Glutamatergic neuron (in vitro differentiated cells): ENCODE measurements at places on chromosomes 2 and 18.

GRCh38 chr2:170013802-170014551 lies 164.0 kb upstream of the MYO3B start:
- DNase-seq = peak; percentile 49

GRCh38 chr2:132623096-132623839 lies 46.7 kb downstream of the LYPD1 start:
- no peak for DNase-seq

DNA sequence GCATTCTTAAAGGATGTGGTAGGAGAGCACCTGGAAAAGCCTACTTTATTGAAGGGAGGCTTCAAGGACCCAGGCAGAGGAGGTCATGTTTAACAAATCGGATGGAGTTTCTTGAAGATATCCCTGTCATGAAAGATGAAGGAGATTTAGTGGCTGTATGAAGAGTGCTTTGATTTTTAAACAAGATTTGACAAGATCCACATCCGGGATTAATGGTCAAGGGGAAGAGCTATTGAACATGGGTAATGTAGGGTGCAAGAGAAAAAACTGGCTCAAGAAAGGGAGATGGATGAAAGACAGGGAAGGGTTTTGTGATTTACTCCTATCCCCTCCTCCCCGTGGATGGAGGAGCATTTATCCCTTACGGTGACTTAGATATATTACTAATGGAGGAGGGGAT lies 113.1 kb upstream of the OSR1 start:
- DNase-seq = no peak

GRCh38 chr2:120680136-120680761 lies 55.4 kb upstream of the GLI2 start:
- DNase-seq = peak; percentile 86

GRCh38 chr2:192159208-192159607 lies 35.5 kb downstream of the TMEFF2 start:
- DNase-seq = no peak

DNA sequence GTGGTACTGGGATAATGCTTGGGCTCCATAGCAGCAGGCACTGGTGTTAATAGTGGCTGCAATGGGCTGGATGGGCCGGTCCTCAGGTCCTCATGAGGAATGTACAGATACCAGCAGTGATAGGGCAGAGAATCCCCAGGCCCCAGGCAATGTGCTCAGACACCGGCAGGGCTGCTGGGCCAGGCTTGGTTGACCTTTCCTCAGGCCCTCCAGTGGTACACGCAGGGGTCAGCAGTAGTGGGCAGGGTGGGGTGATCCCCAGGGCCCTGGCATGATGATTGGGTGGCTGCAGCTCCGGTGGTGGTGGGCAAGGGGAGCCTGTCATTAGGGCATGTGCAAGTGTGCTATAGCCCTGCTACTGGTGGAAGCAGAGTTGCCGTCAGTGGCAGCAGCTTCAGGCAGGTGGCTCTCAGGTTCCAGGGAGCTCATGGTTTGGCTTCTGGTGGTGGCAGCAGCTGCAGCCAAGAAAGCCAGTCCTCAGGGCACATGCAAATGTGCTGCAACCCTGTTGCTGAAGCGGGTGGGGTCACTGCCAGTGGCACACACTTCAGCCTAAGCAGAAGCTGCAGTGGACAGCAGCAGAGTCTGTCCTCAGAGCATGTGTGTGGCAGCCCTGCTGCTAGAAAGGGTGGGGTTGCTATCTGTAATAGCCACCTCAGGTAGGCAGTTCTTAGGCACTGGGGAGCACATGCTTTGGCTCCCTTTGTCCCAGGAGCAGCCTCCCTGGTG lies 56.8 kb downstream of the CCNT2 start:
- no peak for DNase-seq

DNA sequence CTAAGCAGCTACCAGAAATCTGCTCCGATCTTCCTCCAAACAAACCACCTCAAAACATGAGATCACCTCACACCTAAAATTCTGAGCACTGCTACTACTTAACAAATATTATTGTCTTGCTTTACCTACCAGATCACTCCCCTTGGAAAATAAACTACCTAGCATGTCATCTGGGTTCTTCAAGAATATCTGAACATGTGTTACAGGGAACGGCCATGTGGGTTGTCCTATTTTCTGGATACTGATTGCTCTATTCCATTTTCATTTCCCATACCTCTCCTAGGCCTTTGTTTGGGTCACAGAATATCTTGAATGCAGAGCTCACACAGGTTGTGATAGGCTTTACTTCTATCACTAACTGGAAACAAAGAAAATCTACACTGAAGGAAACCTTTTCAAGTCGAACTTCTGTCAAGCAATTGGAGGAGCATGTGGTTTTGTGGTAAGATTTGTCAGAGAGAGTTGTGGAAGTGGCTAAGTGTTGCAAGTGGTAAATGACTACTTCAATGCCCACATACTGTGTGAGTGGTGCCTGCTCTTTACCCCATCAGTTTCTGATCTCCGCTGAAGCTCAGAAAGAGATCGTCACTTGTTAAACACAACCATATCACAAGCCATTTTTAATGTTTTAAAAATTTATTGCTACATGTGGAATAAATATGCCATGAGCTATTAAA lies 739.1 kb upstream of the ZEB2 start:
- no peak for DNase-seq

DNA sequence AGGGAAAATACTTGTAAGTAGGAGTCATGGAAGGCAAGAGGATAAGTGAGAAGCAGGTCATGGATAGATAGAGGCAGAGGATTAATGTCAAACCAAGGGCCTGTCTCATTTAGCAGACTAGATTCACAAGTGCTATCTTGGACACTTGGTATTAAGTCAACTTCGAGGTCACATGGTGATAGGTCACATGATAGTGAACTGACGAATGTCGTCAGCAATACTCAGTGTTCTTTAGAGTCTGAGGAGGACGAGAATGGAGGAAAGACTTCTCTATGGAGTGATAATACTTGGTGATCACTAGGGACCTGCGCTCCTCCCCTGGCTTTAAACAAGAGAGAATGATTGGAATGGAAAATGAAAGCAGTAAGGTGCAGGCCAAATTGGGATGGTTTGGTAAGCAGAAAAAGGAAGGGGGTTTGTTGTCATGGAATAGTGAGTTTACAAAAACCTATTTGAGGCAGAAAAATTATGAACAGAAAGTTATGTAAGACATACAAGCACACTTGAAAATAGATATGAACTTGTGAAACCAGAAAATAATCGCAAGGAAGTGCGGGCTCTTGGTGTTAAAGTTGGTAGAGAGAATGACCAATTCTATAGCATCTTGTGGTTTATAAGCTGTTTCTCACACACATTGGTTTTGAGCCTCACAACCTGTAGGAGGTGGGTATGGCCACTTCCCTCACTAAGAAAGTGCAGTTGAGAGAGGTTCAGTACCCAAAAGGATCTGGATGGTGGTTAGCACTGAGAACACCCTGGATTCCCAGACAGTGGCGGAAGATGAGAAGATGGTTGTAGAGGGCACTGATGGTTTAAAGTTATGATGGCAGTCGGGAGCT lies 141.5 kb downstream of the WDSUB1 start:
- DNase-seq = no peak

DNA sequence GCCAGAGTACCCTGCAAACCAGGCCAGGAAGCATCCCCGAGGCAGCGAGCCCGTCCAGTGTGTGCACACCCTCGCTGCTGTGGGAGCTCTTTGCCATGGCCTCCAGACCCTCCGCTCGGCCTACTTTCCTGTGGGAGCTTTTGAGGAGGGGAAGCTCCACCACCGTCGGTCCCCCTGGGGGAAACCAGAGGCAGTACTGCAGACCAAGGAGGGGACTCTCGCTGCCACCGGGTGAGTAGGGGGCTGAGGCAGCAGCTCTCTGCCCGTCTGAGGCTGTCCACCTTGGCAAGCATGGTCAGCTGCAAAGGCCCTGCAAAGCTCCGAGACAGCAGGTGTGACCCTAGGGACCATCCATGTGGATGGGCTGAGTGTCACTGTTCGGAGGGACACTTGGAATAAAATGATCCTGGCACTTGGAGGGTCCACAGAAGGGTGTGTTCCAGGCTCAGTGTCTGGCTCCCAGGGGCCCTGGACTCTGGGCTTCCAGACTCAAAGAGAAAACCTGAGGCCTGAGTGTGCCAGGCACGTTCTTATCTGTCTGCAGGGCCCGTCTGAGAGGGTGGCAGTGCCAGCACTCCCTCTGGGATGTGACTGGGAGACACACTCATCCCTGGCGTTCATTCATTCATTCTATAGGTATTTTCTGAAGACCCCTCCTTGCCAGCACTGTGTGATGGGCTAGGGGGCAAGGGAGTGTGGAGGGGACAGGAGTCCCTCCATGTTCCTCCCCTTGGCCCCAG lies 282.8 kb upstream of the HS6ST1 start:
- no peak for DNase-seq

DNA sequence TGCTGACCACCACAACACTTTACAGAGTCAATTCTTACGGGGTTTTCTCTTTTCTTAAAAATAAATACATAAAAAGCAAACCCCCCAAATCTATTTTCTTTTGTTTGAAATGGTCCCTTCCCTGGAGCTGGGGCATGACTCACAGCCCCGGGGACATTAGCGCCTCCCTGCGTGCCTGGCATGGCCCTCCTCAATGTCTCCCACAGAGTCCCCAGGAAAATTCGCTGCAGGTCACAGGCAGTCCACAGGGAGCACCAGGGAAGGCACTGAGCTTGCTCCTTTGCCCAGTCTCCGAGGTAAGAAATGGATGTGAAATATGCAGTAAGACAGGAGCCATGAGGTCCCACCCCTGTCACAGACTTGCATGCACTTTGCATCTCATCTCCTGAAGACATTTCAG lies 142.5 kb downstream of the LAMA1 start:
- DNase-seq = no peak

DNA sequence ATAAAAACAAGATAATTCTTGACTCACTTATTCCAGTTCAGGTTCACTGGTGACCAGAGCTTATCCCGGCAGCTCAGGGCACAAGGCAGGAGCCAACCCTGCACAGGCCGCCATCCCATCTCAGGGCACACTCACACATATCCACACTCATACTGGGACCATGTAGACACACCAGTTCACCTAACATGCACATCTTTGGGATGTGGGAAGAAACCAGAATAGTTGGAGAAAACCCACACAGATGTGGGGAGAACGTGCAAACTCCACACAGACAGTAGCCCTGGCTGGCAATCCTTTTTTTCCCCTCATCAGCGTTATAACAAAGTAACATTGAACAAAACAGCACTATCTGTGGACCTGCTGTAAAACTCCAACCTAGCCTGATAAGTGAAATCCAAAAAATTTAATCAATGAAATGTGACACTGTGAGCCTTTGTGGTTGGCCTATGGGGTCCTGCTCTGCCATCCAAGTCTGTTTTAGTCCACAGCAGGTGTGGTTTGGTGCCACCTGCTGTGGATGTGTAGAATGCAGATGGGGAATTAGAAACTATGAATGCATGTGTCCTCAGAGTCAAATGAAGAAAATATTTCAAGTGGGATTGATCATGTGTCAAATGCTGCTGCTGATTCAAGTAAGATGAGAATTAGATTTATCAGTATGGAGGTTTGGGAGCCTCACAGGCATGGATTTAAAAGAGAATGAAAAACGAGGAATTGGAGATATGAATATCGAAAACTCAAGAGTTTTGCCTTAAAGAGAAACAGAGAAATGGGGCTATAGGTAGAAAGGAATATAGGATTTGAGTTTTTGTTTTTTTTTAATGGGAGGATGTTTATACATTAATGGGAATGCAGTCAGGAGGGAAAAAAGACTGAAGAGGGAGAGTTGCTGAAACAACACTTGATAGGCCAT lies 47.0 kb downstream of the UGP2 start:
- peak; percentile 50 for DNase-seq

GRCh38 chr2:214537929-214538328 lies 127.1 kb downstream of the VWC2L start:
- DNase-seq = no peak

DNA sequence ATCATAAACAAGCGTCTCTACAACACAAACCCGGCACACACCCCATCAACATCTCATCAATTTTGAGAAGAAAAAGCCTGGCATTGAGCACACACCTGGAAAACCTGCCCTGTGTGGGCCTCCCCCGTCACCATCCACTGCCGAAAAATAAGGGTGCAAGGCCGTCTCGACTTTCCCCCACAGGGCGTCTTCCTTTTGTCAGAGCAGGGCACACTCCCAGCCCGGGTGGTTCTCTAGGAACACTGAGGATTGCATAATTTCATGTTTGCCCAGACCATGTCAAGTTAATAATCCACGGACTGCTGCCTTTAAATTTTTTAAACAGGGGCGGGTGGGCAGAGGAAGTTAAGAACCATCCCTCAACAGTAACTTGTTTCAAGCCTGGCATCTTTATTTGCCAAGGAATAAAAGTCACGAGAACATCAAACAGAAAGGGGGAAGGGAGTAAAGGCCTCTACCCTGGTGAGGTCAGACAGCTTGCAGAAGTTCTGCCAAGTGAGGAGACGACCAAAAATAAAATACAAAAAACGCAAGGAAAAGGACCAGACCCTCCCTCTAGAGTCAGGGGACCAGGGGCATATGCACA lies 2.1 kb downstream of the TFCP2L1 start:
- DNase-seq = no peak

DNA sequence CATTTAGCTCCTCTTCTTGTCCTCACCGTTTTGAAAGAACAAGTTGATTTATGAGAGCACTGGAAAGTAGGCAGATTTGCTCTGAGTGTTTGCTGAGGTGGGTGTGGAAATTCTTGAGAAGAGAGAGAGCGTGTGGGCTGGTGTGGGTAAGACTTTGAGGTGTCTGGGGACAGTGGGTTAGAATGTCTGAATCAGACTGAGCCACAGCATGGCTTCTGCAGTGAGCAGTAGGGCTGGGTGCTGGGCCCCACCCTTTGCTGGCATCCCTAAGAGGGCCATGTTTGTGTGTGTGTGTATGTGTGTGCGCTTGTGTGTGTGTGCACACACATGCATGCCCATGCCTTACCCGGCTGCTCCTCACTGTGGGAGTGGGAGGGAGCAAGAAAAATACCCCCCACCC lies 63.7 kb downstream of the COPS8 start:
- DNase-seq = no peak

DNA sequence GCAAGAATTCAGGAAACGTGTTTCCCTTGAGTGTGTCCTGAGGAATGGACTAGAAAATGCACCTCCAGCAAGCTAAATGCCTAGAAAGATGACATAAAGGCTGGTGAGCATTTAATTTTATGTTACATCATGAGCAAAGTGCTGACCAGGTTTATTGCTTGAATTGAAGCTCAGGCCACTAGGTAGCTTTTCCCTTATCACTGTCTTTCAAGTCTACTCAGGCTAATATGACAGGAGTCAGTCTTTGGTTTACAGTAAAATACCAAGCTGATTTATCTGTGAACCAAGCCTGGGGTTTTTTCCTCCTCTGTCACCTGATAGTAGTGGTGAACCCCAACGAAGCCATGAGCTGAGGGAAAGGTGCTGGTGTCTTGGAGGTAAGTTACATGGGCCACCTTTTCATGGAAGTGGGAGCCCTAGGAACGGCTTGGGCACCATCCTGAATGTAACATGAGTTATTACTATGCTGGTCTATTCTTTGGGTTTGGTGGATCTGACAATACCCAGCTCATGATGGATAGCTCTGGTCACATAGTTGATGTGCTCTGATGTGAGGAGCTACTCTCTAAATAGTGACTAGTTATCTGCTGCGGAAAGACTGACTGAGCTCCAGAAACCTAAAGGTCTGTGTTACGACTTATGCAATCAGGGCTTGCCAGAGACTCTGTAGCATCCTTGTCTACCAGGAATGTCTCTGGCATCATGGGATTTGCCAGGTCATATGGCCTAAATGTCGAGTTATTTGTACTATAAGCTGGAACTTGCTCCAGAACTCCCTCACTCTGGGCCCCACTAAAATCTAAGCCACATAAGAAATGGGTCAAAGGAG lies 39.8 kb downstream of the NUP35 start:
- no peak for DNase-seq
